ENCODE measurements at places on chromosomes 2 and 18. TPM values are rescaled to one million over a fixed set of nuclear protein-coding genes. Genes with fewer than 3 reads are reported as not detected.

- DNase-seq, result no peak
These were observed 15.6 kb downstream of the SLC4A5 start for GRCh38 chr2:74327627-74328026.

- no peak for DNase-seq
These were observed 879.5 kb downstream of the TRIB2 start for GRCh38 chr2:13596233-13596632.

GRCh38 chr18:34467058-34467457 lies 242.3 kb upstream of the NOL4 start:
- DNase-seq, result no peak

- DNase-seq, result no peak
These were observed 21.2 kb downstream of the NPPC start for GRCh38 chr2:231905026-231905425.

MYOM1 gene
- total RNA-seq, result 0.04 TPM

WNT6 gene
- 1.6 TPM for total RNA-seq

BMP10 gene
- not detected for total RNA-seq

Measured in kidney epithelial cell (primary cell).